Activated T-helper 17 cell treated with anti-CD3 and anti-CD28 coated beads, Interleukin-2, amount 50 U/mL, for 72 hours (primary cell): ENCODE measurements at places on chromosomes 2 and 18. TPM values are rescaled to one million over a fixed set of nuclear protein-coding genes. Genes with fewer than 3 reads are reported as not detected.

DNA sequence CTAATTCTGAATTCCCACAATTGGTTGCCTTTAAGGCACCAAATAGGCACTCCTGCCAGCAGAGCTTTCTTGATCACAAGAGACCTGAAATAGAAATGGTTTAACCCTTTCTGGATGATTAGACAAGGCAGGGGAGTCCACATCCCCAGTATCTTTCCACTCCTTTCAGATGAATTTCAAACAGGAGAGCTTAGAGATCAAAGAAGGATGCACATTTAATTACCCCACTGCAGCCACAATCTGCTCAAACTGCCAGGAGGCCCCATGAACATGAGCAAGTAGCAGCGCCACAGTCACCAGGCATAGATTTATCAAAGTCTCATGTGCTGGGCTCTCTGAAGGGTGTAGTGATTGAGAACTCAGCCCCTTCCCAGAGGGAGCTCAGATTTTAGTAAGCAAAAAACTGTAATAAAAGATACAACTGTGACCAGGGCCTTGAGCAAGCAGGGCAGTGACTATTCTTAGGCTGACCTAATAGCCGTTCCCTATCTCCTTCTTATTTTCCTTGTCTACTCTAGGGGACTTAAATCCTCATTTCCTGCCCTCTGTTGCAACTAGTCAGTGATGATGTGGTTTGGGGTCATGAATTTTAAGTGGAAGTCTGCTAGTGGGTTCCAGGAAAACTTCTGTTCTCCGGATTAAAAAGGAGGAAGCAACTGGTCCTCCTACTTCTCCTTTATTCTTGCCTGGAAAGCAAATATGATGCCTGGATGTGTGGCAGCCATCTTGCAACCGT, 53.7 kb downstream of the SLC4A3 start:
- no peak for ATAC-seq

Gene IL1F10
- total RNA-seq: not detected

DNA sequence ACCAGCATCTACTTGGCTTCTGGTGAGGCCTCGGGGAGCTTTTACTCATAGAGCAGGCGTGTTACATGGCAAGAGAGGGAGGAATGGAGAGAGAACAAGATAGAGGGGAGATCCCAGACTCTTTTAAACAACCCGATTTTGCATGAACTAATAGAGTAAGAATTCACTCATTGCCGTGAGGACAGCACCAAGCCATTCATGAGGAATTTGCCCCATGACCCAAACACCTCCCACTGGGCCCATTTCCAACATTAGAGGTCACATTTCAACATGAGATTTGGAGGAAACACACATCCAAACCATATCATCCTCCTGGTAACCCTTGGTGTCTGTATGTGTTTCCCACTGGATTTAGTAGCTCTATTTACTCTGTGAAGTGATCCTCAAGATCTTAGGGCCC, 249.9 kb upstream of the SP5 start:
- ATAC-seq: no peak

Gene CGREF1
- total RNA-seq: 4.6 TPM

Gene CRYGC
- not detected for total RNA-seq

GRCh38 chr2:60070196-60070595, 483.3 kb downstream of the BCL11A start:
- ATAC-seq: no peak

Gene ZNF24
- total RNA-seq: 37.6 TPM

DNA sequence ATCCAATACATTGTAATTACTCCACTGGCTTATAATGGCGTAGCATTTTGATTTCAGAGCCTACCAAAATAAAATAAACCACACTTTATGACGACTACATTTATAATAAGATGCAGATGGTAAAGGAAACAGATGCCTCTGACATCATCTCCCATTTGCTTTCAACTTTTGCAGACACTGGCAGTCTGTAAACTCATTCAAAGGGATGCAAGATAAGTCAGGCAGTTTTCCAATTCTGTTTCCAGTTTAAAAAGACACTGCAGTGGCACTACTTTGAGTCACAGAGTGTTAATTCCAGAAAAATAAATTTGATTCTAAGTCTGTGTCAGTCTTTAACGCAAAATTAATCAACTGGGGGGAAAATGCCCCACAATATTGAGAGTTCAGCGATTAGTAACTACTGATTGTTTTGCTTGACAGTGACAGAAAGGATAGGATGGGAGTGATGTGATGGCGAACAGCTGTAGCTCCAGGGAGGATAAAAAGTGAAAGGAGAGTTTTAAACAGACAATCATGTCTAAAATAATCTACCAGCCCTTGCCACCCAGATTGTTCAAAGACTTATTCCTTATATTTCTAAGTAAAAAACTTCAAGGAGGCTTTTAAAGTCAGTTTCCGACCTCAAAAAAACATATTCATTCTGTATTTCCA, 6.7 kb downstream of the DSEL start:
- no peak for ATAC-seq

GRCh38 chr2:30293303-30293921, 62.1 kb downstream of the LBH start:
- no peak for ATAC-seq

DNA sequence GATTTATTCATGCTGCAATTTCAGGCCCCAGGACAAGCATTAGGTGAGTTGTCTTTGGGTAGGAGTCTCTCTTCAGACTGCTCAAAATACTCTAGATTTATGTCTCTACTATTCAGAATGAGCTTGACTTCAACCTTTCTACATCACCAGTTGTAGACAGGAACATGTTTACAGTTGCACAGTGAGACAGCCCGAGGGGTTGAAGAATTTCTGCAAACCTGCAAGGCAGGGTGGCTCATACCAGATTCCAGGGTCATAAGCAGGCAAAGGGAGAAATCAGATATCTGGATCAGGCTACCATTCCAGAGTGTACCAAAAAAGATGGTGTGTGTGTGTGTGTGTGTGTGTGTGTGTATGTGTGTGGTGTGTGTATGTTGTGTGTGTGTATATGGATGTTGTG, 112.4 kb downstream of the SPP2 start:
- ATAC-seq: no peak

Gene LINC00305
- total RNA-seq: not detected

GRCh38 chr2:158290225-158290624, 166.3 kb downstream of the CCDC148 start:
- ATAC-seq: no peak

GRCh38 chr2:127041259-127041970, 65.5 kb downstream of the BIN1 start:
- no peak for ATAC-seq

GRCh38 chr2:129849559-129850160, 129.8 kb upstream of the RAB6C start:
- no peak for ATAC-seq

DNA sequence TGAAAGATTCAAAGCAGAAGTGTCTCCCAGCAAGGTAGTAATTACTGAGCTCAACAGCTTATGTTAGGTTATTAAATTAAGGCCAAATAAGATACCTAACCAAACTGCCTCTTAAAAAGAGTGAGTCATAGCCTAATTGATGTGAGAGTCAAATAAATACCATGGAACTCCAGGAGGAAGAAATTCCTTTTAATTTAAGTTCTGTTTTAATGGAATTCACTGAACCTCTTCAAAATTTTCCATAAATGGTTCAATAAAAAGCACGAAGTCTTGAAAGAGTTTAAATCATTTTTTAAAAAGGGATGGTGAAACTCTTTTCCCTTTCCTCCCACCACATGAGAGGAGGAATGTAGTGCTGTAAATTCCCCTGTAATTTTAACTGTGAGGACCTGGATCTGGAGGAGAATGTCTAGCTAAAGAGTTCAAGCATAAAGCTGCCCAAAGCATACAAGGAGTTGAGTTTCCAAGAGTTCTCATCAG, 180.8 kb upstream of the MMADHC start:
- no peak for ATAC-seq

DNA sequence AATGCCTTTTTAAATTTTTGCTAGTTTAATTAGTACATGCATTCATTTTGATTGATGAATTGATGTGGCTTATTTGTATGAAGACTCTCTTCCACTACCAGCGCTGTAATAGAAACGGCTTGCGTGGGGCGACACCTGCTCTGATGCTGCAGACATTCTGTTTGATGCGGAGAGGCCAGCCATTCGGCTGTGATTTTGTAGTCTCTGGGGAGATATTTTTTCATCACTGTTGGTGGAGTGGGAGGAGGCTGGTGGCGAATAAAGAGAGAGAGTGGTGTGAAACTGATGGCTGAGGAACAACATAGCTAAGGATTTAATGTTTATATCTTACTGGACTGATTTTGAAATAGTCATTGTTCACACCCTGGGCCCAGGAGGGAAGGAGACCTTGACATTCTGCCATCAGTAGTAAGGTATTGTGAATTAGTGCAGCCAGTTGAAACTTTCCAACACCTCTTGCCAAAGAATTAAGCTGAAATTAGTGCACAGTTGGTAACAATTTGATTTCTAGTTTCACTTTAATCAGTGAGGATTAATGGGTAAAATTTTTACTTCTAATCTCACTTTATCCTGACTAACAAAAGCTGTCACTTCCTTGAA, 224.1 kb downstream of the MTX2 start:
- no peak for ATAC-seq

DNA sequence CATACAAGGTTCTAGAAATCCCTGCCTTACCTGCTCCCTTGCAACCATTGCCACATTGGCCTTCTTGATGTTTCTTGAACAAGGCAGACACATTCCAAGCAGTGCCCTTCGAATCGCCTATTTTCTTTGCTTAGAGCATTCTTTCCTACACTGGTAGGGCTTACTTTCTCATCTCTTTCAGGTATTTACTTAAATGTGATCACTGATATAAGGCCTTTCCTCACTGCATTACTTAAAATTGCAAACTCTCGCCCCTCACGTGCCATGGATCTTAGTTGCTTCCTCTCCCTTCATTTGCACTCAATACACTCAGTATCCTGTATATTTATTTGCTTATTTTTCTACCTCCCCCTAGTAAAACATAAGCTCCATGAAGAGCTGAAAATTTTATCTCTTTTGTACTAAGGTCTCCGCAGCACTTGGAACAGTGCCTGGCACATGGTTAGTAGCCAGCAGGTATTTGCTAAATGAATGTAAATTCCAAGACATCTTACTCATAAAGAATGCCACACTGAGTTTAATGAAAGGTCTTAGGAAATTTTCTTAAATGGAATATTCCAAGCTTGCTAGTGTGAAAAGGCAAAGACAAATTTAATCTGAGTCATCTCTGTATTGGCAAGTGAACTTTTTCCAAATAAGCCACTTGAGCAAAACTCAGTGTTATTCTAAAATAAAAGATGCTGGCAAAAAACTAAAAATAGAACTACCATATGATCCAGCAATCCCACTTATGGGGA, 42.4 kb upstream of the FIGN start:
- ATAC-seq: no peak

GRCh38 chr2:8232871-8233270, 449.0 kb upstream of the ID2 start:
- ATAC-seq: no peak
